Left kidney (tissue), 8 donors: ENCODE measurements at places on chromosomes 4 and X. TPM values are rescaled to one million over a fixed set of nuclear protein-coding genes. Genes with fewer than 3 reads are reported as not detected.

DNA sequence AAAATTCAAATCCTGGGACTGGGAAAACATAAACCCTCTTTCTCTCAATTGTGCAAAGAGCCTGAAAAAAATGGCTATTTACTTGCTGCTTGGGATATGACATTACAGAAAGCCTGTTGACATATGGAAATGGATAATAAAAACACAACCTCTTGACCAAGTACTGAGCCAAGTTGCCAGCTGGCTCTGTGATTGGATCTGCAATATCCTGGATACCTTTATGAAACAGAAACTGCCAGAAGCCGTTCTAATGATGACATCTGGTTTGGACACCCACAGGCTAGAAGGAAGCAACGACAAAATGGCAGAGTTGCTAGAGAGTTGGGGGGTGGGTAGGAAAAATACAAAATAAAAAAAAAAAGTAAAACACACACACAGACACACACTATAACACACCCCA is 481.4 kb downstream of the FAT4 start:
- no peak for DNase-seq

DNA sequence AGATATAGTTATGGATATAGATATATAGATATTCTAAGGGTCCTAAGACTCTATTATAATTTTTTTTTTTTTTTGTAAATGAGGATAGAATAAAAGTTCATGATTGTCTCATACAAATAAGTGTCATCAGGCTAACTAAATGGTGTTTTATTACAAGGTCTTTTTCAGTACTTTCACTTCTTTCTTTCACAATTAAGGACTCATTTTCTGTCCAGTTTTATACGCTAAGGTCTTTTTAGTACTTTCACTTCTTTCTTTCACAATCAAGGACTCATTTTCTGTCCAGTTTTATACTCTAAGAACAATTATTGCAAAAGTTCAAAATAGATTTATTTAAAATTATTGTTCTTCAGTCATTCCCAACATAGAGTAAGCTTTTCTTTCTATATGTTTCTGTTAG is 32.7 kb downstream of the RUFY3 start:
- no peak for DNase-seq

GRCh38 chrX:19625612-19626011 is 110.3 kb upstream of the MAP3K15 start:
- no peak for DNase-seq

DNA sequence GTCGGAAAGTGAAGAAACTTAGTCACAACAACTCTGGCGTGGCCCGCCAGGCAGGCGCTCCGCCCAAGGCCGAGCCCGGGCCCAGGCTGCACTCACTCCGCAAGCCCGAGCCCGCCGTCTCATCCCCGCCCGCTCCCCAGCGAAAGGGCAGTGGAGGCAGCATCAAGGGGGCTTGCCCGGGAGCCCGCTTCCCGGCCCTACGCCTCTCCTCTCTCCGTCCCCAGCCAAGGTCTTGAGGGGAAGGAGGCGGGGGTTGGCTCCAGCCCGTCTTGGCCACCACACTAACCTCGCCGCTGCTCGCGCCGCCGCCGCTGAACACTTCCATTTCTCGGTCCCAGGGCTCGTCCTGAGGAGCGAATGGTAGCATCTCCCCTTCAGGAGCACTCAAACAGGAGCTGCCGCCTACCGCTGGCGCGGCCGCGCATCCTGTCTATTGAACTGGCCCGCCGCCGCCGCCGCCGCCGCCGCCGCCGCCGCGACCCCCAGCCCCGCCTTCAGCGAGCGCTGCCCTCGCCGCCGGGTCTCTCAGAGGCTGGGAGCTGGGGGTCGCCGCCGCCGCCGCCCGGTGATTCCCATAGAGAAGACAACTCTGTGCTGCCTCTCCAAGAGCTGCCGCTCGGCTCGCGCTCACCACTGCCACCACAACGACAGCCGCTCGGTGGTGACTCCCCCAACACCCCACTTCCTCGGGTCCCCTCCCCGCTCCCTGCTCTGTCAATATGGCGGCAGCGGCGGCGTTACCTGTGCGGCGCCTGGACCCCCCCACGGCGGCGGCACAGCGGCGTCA is at the start of gene RPS6KA6:
Gene RPS6KA6 (minus strand): TSS at position 667 of the 787 bp plus-strand sequence. CDS start 300 bp downstream, at position 367.
- peak; percentile 19 for DNase-seq

Gene ADH4
- polyA plus RNA-seq, result 0.71 TPM

DNA sequence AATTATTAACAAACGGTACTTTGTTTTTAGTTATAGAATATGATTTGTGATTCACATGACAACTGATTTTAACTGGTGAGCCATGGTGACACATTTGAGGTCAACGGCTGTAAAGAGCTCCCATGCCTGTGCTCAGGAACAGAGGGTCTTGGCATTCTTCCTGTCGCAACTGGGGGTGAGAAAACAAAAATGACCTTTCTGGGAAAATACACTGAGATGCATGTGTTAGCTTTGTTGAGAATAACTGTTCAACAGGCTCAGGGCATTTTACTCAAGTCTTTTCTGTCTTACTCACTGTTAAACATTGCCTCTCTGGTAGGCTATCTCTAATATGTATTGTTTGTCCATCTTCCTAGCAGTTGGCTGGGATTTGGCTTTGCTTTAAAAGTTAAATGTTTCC is 57.1 kb upstream of the HPGD start:
- DNase-seq, result no peak

GRCh38 chr4:120838784-120839183 is 83.7 kb downstream of the PRDM5 start:
- DNase-seq, result no peak

Gene NAP1L2
- polyA plus RNA-seq, result 2.8 TPM

Gene PAGE4
- polyA plus RNA-seq, result 0.30 TPM

- DNase-seq, result no peak
These were observed 56.8 kb downstream of the SLC39A8 start for GRCh38 chr4:102288497-102288896.

GRCh38 chrX:41491267-41492004 is 44.3 kb downstream of the NYX start:
- no peak for DNase-seq

DNA sequence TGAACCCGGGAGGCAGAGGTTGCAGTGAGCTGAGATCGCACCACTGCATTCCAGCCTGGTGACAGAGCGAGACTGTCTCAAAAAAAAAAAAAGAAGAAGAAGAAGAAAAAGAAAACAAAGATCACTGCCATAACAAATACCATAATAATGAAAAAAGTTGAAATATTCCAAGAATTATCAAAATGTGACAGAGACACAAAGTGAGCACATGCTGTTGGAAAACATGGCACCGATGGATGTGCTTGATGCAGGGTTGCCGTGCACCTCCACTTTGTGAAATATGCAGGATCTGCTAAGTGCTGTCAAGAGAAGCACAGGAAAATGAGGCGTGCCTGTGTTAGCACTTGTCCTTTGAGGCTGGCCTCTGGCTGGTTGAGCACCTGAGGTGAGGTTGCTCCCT is 133.3 kb downstream of the STK32B start:
- no peak for DNase-seq
